Effector memory CD8-positive, alpha-beta T cell (primary cell): ENCODE measurements at places on chromosomes 5 and 9.

DNA sequence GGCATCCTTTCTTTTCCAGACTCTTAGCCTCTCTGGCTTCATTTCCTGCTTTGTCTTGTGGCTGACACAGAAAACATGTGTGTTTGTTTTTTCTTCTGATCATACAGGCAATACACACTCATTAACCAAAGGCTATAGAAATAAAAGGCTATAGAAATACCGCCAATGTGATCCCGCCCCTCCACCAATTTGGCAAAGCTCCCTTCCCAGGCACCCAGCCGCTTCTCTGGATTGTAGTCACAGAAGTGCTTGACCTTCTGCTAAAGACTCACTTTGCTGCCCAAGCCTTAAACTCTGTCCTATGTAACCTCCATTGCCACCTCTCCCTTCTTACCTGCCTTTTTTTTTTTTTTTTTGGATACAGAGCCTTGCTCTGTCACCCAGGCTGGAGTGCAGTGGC is 5.3 kb downstream of the TXNDC15 start:
- DNase-seq = no peak

GRCh38 chr9:17962747-17963146 is 383.9 kb downstream of the SH3GL2 start:
- no peak for DNase-seq

DNA sequence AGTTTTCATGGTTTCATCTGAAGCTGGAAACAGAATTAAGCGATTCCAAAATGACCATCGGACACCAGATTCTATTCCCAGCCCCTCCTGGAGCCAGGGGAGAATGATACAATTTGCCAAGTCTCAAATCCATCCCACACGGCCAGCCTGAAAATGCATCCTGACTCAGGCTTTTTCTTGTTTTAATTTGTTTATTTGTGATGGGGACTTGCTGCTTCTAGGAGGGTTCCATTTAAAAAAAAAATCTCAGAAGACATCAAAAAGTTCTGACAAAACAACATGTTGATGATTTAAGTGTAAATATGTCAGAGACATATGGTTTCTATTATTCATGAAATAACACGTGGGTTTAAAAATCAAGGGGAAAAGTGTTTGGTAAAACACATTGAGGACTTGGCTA is 173.2 kb downstream of the GAS1 start:
- no peak for DNase-seq

GRCh38 chr9:77714077-77714549 is 66.0 kb upstream of the GNA14 start:
- DNase-seq = no peak

- no peak for DNase-seq
Measured at GRCh38 chr5:143403334-143403592, 223 bp downstream of the NR3C1 start.

DNA sequence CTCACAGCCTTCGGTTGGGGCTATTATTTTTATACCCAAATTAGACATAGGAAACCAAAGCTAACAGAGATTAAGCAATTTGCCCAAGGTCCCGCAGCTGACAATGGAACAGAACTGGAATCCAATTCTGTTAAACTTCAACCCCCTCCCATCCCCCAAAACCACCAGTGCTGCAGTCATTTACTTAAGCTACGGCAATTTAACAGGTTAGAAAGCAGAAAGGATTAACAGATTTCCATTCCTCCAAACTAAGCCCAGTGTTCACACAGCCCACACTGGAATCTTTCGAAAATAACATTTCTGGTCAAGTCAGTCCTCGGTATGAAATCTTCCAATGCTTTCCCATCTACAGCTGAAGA is 1023.1 kb upstream of the DMAC1 start:
- DNase-seq = no peak

DNA sequence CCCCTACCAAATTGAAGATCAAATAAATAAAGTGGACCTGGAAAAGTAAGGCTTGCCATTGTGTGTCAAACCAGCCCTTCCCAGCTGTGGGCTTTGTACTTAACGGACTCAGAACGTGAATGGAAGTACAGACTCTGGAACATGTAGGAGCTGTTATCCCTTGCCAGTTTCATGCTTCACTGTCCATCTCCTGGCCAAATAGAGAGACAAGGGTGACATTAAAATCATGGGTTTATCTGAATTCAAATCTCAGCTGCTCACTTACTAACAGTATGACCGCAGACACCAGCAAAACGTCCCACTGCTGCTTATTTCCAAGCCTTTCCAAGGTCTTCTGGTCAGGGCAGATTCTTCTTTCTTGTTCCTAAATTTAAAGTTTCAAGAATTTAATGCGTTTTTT is 52.2 kb downstream of the EXOSC2 start:
- no peak for DNase-seq

- no peak for DNase-seq
Measured at GRCh38 chr9:113381909-113382411, 5.2 kb upstream of the HDHD3 start.

- no peak for DNase-seq
Measured at GRCh38 chr9:84297162-84297821, 43.3 kb downstream of the SLC28A3 start.

DNA sequence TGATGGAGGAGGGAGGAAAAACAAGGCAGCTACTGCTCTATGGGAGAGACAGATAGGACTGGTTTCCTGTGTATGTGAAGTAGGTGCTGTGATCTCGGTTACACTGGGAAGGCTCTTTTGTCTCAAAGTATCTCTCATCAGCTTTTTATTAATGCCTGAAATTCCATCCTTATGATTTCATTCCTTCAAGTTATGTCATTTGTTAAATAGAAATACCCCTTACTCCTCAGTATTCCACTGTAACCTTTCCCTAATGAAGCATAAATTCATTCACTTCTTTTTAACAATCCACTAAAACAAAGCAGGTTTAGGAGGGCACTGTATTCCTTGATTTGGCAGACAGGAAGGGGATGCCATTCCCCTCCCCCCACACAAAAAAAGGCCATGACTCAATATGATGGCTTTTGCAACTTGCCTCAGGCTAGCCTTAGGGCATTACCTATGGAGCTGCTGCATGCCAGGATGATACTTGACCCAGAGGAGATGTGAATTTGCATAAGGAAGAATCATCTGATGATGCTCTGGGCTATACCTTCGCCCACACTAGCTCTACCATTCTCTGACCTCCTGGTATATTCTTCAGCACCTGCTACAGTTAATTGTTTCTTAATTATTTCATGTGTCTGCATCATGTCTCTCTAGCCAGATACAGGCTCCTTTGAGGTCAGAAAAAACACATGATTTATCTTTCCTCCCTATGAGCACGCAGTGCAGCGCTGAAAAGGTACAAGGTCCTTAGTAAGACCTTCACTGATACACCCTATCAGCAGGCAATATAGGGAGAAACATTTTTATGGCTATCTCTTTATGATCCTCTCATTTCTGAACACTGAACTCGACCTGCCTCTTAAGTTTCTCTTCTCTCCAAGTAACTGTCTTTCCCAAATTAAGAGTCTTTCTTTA is 26.3 kb downstream of the NR3C1 start:
- no peak for DNase-seq

DNA sequence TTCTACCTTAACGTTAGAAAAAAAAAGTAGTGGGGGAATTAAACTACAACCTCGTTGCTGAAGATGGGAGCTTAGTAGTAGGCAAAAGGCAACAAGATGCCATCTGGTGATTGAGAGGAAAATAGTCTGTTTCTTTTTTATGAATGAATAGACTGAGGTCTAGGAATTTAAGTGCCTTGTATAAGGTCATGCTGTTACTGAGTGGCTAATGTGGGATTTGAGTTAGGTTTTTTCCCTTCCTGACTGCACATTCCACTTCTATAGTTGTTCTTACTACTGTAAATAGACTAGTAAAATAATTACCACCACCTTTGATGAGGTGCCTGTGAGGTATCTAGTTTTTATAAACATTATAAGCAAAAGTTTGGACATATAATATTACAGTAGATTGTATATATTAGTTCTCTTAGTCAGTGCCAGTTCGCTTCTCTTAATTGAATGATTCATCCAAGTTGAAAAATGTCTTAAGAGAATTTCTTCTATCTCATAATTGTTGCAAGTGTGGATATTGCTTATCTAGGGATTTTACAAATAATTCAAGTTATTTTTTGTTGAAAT is 19.1 kb downstream of the FSD1L start:
- DNase-seq = no peak

DNA sequence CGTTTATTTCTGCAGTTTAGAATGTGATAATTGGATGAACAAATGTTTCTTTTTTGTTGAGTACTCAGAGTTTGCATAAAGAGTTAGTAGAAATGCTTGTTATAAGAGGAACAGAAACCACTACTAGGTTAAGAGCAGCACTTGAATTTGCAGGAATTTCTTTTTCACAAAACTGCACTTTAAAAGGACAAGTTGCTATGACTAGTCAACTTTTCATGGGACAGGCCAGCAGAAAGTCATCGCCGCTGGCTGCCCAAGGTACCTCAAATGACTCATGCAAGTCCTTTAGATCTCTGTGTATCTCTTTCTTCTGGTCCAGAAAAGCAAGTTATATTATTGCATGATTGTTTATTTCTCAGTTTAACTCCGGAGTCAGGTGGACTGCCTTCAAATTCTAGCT is 97.3 kb upstream of the HMHB1 start:
- DNase-seq = no peak

- no peak for DNase-seq
Measured at GRCh38 chr9:24738421-24738961, 192.8 kb upstream of the IZUMO3 start.

DNA sequence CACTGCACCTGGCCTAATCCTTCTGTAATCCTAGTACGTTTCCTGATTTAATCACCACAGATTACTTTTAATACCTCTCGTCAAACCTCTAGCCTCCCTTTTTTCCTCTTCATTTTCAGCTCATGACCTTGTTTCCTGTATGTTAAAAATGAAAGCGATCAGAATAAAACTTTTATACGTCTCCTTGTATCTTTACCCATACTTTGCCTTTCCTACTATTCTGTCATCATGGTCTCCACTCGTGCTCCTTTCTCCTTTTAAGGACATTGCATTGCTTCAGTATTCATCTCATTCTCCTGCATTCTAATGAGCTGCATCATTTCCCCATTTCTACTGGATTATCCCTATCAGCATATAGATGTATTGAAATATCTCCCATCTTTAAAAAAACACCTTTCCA is 8.5 kb downstream of the CDC42SE2 start:
- DNase-seq = no peak

DNA sequence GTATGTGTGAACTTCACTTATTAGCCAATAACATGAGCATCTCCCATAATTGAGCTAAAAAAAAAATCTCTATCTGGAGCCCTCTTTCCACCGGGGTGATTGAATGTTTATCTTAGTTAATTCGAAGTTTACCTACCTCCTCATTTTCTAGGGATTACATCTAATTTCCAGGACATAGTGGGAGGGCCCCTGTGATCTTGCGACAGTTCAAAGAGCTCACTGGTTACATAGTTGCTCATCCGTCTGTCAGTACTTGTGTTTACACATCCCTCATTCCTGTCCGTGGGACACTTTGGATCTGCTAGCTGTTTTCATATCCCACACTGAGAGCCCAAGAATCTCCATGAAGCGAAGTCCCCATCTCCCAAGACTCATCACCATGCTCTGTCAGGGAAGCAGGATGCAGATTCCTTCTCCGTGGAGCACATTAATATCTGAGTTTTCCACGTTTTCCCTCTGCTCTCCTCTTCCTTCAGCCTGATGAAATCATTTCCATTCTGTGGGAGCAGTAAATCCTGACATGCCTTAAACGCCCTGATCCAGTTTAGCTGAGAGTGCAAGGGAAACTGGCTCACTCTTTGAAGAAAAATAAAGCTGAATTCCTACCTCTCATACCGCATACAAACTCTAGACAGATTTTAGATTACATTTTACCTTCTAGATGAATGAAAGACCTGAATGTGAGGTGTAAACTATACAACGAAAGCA is 10.2 kb upstream of the SFXN1 start:
- no peak for DNase-seq

- no peak for DNase-seq
Measured at GRCh38 chr5:3598769-3599211, 3.2 kb downstream of the IRX1 start.

DNA sequence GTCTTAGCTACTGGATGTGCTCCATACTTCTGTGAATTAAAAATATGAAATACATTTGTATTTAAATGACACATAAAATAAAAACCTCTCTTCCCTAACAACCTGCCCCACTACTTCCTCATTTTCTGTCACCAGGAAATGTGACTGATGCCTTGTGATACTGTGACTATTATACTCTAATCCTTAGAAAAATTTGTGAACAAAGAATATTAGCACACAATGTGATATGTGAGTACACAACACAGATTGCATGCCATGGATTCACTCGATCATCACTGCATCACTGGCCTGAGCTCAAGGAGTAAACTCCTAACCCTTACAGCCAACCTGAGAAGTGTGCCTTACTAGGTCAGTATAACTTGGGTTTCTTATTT is 281.0 kb downstream of the EFNA5 start:
- no peak for DNase-seq

- DNase-seq = no peak
Measured at GRCh38 chr5:18992264-18992663, 995.7 kb downstream of the CDH18 start.

- DNase-seq = no peak
Measured at GRCh38 chr9:73595036-73595545, 443.4 kb downstream of the ANXA1 start.

DNA sequence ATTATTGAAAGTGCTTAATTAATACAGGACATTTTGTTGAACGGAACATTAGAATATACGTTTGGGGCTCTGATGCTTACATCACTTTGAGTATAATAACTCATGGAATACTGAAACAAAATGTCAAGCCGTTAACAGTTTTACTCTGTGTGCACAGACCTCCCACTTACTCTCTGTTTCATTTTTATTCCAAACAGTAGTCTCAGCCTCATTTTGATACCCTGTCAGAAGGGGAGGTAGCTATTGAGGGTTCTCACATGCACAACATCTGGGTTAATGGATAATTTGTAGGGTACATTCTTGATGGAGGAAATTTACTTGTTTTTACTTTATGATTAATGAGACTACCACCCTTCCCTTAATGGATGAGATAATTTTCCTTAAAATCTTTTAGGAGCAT is 59.0 kb downstream of the SCAMP1 start:
- no peak for DNase-seq

GRCh38 chr5:172680921-172681320 is 39.9 kb downstream of the NEURL1B start:
- no peak for DNase-seq

DNA sequence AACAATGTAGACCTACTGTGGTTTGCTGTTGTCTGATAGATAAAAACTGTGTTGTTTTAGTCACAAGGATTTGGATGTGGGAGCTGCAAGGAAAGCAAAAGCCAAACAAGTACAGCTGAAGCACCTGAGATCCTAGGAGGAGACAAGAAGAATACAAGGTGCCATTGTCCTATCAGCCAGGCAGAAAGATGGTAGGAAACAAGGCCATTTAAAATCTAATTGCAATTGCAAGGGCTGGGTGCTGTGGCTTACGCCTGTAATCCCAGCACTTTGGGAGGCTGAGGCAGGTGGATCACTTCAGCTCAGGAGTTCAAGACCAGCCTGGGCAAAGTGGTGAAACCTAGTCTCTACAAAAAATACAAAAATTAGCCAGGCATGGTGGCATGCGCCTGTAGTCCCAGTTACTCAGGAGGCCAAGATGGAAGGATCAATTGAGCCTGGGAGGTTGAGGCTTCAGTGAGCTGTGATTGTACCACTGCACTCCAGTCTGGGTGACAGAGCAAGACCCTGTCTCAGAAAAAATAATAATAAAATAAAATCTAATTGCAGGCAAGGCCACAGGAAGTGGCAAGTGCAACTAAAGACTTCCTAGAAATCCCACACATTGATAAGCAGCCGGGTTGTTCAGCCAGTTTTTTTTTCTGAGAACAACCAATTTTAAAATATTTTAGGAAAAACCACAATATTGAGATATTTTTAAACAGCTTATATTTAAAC is 22.6 kb downstream of the DOCK8 start:
- no peak for DNase-seq
